A549 treated with ZK216348 at 1 μM for 4 hours (cell line): ENCODE measurements at places on chromosomes 1 and 21. TPM values are rescaled to one million over a fixed set of nuclear protein-coding genes. Genes with fewer than 3 reads are reported as not detected.

Gene RRP15
- 17.8 to 41.7 TPM (median 25.9 TPM) in 5 replicates for total RNA-seq

Gene ATP1A4
- not detected in 5 replicates for total RNA-seq

Gene PADI2
- 1.1 to 1.3 TPM (median 1.1 TPM) in 5 replicates for total RNA-seq

Gene FCRL5
- total RNA-seq: not detected in 5 replicates

Gene GLIS1
- 0.08 TPM in 1 of 5 replicates, not detected in the others for total RNA-seq

Gene RCAN1
- total RNA-seq: 10.2 to 13.3 TPM (median 12.1 TPM) in 5 replicates

Gene COL9A2
- 0.23 to 0.48 TPM (median 0.24 TPM) in 3 of 5 replicates, not detected in the others for total RNA-seq

Gene DUSP12
- total RNA-seq: 42.9 to 57.7 TPM (median 45.6 TPM) in 5 replicates

Gene CFHR2
- not detected in 5 replicates for total RNA-seq

Gene CCDC185
- total RNA-seq: 0.07 to 0.12 TPM in 2 of 5 replicates, not detected in the others

Gene GNAT2
- total RNA-seq: 0.15 to 0.16 TPM in 2 of 5 replicates, not detected in the others

Gene FCRL1
- not detected in 5 replicates for total RNA-seq

Gene DCDC2B
- not detected in 5 replicates for total RNA-seq

Gene ADAMTS5
- not detected in 5 replicates for total RNA-seq

Gene SLFNL1
- not detected in 5 replicates for total RNA-seq

Gene AADACL3
- not detected in 5 replicates for total RNA-seq

Gene LYPLA2
- 46.7 to 62.0 TPM (median 56.5 TPM) in 5 replicates for total RNA-seq

Gene TRIM17
- not detected in 5 replicates for total RNA-seq

Gene TAS1R1
- total RNA-seq: not detected in 5 replicates

Gene C8A
- total RNA-seq: not detected in 5 replicates

Gene AVPR1B
- not detected in 5 replicates for total RNA-seq

Gene ELAPOR1
- total RNA-seq: 0.38 to 0.87 TPM (median 0.52 TPM) in 5 replicates

Gene MYCL
- total RNA-seq: 0.62 to 1.6 TPM (median 1.4 TPM) in 5 replicates

Gene HPDL
- 2.5 to 4.9 TPM (median 4.3 TPM) in 5 replicates for total RNA-seq

Gene HOOK1
- 0.17 to 0.34 TPM (median 0.21 TPM) in 5 replicates for total RNA-seq

Gene KRTAP19-1
- not detected in 5 replicates for total RNA-seq

Gene TMEM52
- 0.32 to 1.7 TPM (median 0.82 TPM) in 5 replicates for total RNA-seq

Gene TRAPPC3
- total RNA-seq: 62.4 to 92.6 TPM (median 81.1 TPM) in 5 replicates

Gene BRINP2
- total RNA-seq: 0.12 to 0.18 TPM (median 0.16 TPM) in 4 of 5 replicates, not detected in the other

Gene SIM2
- 6.9 to 9.2 TPM (median 8.1 TPM) in 5 replicates for total RNA-seq

Gene UBL4B
- total RNA-seq: not detected in 5 replicates

Gene ADGRL4
- total RNA-seq: not detected in 5 replicates

Gene CFAP74
- total RNA-seq: 0.02 to 0.07 TPM in 2 of 5 replicates, not detected in the others

Gene LHX8
- total RNA-seq: 0.81 to 1.4 TPM (median 1.2 TPM) in 5 replicates

Gene RAB7B
- total RNA-seq: 1.0 to 1.8 TPM (median 1.3 TPM) in 5 replicates

Gene RHBDL2
- total RNA-seq: 1.0 to 2.5 TPM (median 2.1 TPM) in 5 replicates
